ENCODE measurements at places on chromosomes 5 and 9.

GRCh38 chr5:58406394-58406793, 53.5 kb downstream of the PLK2 start:
- no peak for DNase-seq

GRCh38 chr9:69004836-69005235, 9.1 kb downstream of the PRKACG start:
- DNase-seq = no peak

- no peak for DNase-seq
Observed at GRCh38 chr5:72459089-72459661, 48.0 kb downstream of the ZNF366 start.

GRCh38 chr9:108178318-108178717, 677.5 kb downstream of the ACTL7B start:
- no peak for DNase-seq

GRCh38 chr9:38682713-38683112, 37.2 kb downstream of the FAM240B start:
- no peak for DNase-seq

DNA sequence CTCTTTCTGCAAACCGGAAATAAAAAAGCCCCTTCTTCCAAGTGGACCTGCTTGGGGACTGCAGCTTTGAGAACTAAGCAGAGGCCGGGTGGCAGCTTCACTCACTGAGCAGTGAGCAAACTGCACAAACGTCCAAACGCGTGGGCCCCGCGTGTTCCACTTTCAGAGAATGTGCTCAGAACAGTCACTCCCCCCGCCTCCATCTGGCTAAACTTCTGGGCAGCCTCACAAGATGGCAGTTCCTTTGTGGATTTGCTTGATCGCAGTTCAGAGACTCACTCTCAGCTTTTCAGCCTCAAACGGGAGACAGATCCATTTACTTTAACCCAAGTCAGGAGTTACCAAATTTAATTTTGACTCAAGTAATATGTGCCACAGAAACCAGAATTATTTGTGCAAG, 216.6 kb downstream of the TLE1 start:
- no peak for DNase-seq

DNA sequence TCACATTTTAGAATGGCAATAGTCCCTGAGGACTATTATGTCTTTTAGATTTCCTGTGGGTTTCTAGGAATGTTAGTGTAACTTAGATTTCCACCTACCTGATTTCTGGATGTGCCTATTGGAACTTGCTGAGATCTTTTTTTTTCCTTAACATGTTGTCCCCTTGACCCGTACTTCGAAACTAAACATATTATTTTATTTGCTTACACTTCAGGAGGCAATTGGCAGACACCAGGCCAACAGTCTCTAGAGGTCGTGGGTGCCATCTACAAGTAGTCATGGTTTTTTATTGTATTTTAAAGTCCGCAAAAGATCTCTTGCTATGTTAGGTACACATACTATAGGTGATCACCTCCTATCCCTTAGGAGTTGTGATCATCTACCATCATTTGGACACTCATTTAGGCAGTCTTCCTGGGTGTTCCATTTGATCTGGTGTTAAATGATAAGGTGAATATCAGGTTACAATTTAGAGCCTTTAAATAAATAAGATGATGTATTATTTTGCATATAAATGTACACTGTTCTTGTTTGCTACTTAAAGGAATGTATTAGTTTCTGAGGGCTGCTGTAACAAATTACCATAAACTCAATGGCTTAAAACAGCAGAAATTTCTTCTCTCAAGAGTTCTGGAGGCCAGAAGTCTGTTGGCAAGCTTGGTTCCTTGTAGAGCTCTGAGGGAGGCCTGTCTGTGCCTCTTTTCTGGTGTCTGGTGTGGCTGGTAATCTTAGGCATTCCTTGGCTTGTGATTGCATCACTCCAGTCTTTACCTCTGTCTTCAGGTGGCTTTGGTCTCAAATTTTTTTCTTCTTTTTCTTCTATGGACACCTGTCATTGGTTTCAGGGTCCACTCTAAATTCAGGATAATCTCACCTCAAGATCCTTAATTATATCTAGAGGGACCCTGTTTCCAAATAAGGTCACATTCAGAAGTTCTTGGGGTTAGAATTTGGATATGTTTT, 64.8 kb downstream of the ZCCHC7 start:
- DNase-seq = no peak

DNA sequence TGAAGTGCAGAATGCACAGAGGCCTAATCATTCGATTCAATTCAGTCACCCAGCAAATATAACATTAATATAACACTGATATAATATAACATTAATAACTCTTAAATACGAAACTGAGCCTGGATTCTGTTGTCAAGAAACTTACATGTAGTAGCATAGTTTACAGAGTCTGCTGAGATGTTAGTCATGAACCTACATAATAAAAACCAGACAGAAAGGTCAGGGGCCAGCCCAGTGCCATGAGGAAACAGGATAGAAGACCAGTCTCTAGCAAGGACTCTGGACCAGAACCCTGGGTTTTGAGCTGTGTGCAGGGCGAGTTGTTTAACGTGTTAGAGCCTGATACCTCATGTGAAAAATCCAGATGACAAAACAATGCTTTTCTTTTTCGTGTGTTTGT, 234.7 kb downstream of the NR2F1-AS1 start:
- no peak for DNase-seq

DNA sequence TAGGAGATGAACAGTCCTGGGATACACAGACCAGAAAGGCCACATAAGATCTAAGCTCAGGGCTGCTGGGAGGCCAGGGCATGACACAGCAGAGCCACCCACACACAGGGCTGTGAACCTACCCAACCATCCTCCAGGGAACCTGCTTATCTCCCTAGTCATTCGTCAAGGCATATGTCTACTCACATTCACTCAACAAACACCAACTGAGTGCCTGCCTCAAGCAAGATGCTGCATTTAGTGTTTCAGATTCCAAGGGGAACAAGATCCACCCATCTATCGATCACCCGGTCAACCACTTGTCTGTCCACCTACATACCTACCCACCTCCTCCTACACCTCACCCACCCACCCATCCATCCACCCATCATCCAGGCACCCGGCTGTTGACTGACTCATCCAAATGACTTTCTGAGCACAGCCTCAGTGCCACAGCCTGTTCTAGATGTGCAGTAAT, 1.9 kb downstream of the DPM2 start:
- DNase-seq = no peak

GRCh38 chr9:4119778-4120554, 179.9 kb downstream of the GLIS3 start:
- no peak for DNase-seq

- peak; percentile 33 for DNase-seq
Observed at GRCh38 chr5:128491291-128491690, 46.8 kb downstream of the FBN2 start.

- peak; percentile 96 for DNase-seq
Observed at GRCh38 chr5:83473346-83474160, 2.0 kb downstream of the VCAN start.

DNA sequence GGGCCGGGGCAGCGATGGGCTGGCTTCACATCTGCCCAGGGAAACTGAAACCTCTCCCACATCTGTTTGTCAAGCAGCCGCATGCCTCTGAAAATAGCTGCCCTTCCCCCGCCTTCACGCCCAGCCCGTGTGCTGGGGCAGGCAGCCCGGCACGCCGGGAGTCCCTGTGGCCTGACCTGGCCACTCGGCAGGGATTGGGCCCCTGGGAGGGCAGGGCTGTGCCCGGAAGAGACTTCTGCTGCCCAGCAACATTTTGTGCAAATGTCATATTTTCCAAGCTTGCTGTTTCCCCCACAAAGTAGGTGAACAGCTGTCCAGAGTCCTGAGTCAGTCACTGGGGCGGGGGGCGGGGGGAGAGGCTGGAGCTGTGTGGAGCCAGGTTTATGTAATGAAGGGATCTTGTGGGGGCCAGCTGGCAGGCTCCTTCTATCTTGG, 8.2 kb downstream of the COL27A1 start:
- peak; percentile 22 for DNase-seq

DNA sequence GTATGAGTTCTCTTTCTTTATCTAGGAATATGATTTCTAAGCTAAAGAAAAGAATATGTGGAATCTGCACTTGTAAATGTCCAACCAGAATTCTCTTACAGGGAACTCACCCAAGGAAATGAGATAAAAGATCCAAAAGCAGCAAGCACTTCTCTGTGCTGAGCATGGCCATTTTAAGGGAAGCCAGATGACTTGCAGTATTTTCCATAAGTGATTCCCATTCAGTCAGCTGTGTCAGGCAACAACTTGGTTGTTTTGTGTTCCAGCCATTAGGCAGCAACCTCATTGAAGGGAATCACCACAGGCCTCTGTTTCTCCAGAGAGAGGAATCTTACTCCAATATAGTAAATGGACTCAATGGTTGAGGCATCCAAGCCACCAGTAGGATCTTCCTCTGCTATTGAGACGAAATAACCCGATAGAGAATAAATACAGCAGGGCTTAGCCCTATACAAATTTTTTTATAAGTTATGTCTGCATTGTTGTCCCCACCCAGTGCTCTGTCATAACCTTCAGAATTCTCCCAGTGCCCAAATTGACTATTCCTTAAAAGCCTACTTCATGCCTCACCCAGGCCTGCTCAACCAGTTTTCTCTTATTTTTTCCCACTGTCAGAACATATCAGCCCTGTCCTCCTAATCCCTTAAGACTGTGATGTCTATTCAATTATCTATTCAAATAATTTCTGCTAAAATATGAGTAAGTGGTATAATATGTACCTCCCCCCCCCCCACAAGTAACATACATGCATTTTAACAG, 236.6 kb downstream of the PJA2 start:
- DNase-seq = no peak

GRCh38 chr9:99948896-99949295, 42.4 kb downstream of the STX17 start:
- no peak for DNase-seq

GRCh38 chr9:357560-357959, 142.9 kb downstream of the DOCK8 start:
- peak; percentile 45 for DNase-seq

GRCh38 chr9:127780126-127780885, 1.8 kb upstream of the SH2D3C start:
- DNase-seq = no peak

DNA sequence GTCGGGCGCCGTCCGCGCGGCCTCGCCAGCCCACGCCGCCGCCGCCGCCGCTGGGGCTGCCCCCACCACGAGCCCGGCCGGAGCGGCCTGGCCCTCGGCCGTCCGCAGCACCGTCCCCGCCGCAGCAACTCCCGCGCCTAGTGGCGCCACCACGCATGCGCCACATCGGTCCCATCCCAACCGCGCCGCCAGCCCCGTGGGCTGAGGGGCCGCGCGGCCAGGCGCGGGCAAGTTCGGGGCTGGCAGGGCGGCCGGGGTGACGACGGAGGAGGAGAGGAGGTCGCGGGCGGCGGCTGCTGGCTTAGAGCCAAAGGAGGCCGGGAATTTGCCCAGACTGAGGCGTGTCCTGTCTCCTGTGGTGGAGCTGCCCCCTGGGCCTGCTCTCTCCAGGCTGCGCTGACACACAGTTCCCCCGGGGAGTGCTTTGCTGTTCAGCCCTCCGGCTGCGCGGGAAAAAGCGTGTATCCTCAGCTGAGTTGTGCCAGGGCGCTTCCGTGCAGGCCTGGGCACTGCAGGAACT, at the start of gene TUSC1:
Gene TUSC1, minus strand, starts transcription at position 298 of the 520 bp plus-strand sequence. Its CDS starts 132 bp downstream, at position 166.
- peak; percentile 87 for DNase-seq

GRCh38 chr5:132470596-132470995, 20.0 kb downstream of the IRF1 start:
- no peak for DNase-seq

GRCh38 chr9:20651939-20652338, 29.6 kb upstream of the MLLT3 start:
- DNase-seq = no peak

DNA sequence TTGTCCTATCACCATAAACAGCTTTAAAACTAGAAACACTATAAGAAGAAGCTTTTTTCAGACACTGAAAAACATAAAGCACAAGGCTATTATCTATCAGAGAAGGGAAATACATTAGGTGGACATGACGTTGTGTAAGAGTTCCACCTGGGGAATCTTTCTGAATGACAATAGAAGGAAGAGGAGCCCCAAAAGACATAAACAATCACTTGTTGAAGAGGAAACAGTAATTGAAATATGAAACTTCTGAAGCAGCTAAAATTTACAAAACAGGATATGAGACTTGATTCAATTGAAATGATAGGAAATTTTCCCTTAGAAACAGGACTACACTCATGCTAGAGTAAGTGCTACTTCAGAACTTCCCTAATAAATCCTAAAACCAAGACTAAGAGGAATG, 933.6 kb downstream of the EFNA5 start:
- no peak for DNase-seq

DNA sequence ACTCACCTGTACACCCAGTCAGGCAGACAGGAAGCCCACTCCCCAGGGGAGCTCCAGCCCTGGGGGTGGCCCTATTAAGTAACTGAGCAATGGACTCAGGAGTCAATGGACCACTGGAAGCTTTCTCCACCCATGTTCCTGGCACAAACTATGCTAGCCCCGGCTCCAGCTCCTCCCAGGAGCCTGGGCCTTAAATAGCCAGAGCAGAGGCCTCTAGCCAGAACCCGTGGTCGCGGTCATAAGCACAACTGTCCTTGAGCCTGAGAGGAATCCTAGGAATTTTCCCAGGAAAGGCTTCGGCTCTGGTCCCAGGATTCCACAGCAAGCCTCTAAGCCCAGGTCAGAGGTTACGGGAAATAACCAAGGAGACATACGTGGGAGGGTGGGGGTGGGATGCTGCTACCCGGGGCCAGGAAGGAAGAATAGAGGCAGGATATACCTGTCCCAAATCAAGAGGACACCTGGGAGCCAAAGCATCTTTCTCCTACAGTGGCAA, 5.5 kb downstream of the SEPTIN8 start:
- DNase-seq = peak; percentile 84

DNA sequence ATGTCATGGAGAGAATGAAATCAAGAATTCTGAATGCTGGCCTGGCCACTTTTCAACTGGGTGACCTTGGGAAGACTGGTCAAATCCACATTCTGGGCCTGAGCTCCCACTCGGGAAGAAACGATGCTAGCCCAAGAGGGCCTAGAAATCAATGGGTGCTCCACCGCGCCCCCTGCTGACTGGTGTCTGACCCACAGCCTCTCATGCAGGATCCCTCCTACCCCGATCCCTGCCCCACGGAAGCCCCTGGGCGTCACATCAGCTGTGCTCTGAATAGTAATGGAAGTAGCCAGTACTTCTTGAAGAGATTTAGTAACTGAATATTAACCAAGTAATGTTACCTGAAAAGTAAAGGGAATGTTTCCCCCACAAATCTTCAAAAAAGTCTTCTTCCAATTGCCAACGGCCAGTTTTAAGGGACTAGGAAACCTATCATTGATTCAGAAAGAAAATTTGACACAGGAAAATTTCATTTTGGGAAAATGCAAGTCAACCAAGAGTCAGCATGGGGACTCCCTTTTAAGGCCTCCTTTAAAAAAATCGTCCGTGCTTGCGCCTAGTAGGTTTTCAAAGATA, 43.9 kb downstream of the CRB2 start:
- DNase-seq = peak; percentile 57

DNA sequence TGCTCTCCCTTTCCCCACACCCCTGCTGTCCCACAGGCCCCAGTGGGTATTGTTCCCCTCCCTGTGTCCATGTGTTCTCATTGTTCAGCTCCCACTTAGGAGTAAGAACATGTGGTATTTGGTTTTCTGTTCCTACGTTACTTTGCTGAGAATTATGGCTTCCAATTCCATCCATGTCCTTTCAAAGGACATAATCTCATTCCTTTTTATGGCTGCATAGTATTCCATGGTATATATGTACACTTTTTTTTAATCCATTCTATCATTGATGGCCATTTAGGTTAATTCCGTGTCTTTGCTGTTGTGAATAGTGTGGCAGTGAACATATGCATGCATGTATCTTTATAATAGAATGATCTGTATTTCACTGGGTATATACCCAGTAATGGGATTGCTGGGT, 25.6 kb downstream of the FER start:
- no peak for DNase-seq

GRCh38 chr5:168073991-168074800, 217.2 kb upstream of the WWC1 start:
- DNase-seq = no peak

GRCh38 chr5:65055938-65056337, 287.2 kb downstream of the CWC27 start:
- no peak for DNase-seq
